ENCODE measurements at places on chromosomes 7 and 10. TPM values are rescaled to one million over a fixed set of nuclear protein-coding genes. Genes with fewer than 3 reads are reported as not detected.

The DNAJB9 gene
- 61.5 TPM for total RNA-seq

The PROSER2 gene
- total RNA-seq, result 10.5 TPM

The SCIN gene
- total RNA-seq, result 0.26 TPM

The GPR15LG gene
- total RNA-seq, result not detected

The H2BK1 gene
- total RNA-seq, result not detected

The POLD2 gene
- total RNA-seq, result 95.9 TPM
